Activated CD4-positive, alpha-beta T cell treated with anti-CD3 and anti-CD28 coated beads for 36 hours (primary cell): ENCODE measurements at places on chromosomes 13 and 19. TPM values are rescaled to one million over a fixed set of nuclear protein-coding genes. Genes with fewer than 3 reads are reported as not detected.

GRCh38 chr19:1133471-1133929 lies 29.7 kb downstream of the GPX4 start:
- no peaks in the 10 kb centered on the region for H3K27me3 ChIP-seq
- peak; percentile 93 for DNase-seq
- H3K4me1 ChIP-seq, result peaks cover 37% of the 10 kb centered on the region
- peak overlapping the region; percentile 96 for H3K27ac ChIP-seq

Gene ZNF222
- 1.5 TPM for total RNA-seq

DNA sequence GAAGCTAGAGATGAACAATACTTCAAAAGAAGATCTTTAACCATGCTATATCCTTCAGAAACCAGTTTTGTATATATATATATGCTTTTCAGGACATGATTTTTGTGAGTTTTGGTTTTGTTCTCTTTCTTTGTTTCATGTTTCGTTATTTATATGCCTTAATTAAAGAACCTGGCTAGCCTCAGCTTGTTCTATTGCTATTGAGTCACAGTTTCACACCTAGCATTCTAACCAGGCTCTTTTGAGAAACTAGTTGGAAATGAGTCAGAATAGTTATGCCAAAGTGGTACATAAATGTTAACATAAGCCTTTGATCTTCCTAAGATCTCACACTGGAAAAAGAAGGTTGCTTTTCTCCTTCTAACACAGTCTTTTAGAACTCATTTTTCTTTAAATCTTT lies 1925.2 kb downstream of the OLFM4 start:
- H3K36me3 ChIP-seq, result no peaks in the 10 kb centered on the region
- H3K4me3 ChIP-seq, result no peak overlapping the region
- no peaks in the 10 kb centered on the region for H3K4me1 ChIP-seq
- no peaks in the 10 kb centered on the region for H3K27me3 ChIP-seq
- no peak overlapping the region for H3K27ac ChIP-seq

DNA sequence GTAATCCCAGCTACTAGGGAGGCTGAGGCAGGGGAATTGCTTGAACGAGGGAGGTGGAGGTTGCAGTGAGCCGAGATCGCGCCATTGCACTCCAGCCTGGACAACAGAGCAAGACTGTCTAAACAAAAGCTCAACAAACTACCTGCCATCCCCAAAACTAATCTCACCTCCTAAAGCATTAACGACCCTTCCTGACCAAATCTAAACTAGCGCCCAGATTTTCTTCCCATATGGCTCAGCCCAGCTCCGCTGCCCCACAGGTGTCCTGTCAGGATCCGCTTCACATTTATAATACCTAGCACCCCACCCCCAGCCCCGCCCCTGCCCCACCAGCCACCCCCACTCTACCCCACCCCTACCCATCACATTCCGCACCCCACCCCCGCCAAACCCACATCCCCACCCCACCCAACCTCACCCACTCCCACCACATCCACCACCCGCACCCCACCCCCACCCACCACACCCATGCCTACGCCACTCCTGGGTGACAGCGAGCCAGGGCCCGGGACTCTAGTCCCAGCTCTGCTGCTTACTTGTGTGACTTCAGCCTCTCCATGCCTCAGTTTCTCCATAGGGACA lies 599 bp downstream of the C19orf12 start:
- H3K4me1 ChIP-seq, result peaks cover 57% of the 10 kb centered on the region
- peak overlapping the region; percentile 91 for H3K27ac ChIP-seq
- DNase-seq, result peak; percentile 66
- H3K27me3 ChIP-seq, result no peaks in the 10 kb centered on the region
- H3K36me3 ChIP-seq, result peaks cover 19% of the 10 kb centered on the region

Gene SIGLEC5
- not detected for total RNA-seq

DNA sequence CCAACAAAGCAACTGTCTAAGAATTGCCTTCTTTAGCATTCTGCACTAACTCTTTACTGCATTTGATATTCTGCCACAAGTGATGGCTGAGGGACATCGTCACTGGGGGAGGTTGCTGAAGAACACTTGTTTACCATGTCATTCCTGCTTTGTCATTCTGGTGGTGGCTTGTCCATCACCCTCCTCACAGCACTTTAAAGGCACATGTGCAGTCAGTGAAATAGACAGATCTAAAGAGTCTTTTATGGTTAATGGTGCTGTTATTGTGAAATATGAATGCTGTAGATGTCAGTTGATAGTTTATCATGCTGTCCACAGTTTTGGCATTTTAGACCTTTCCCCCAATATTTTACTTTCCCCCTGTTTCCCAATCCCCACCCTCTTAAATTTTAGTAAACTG lies 120.9 kb upstream of the TSC22D1 start:
- H3K4me3 ChIP-seq, result no peak overlapping the region
- no peaks in the 10 kb centered on the region for H3K4me1 ChIP-seq
- H3K27ac ChIP-seq, result no peak overlapping the region
- DNase-seq, result no peak

- H3K27me3 ChIP-seq, result no peaks in the 10 kb centered on the region
- no peaks in the 10 kb centered on the region for H3K36me3 ChIP-seq
- H3K27ac ChIP-seq, result no peak overlapping the region
- no peak overlapping the region for H3K4me3 ChIP-seq
- peak; percentile 30 for DNase-seq
- H3K4me1 ChIP-seq, result peaks cover 21% of the 10 kb centered on the region
These were observed 195.5 kb downstream of the KATNAL1 start for GRCh38 chr13:30111810-30112209.

DNA sequence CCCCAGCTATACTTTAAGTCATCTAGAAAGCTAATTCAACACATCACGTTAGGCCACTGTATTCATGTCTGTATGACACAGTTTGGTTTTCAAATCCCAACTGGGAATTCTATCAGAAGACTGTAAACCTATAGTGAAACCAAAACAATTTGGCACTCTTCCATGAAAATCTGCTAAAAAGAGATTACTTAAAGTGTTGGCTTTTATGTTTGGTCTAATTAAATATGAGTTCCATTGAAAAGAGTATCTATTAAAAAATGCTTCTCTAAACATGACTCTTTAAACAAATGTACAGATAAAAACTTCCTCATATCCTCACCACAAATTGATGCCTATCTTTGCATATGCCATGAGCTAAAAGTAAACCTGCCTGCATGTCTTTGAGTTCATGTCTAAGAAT lies 25.4 kb downstream of the PCDH9 start:
- H3K4me1 ChIP-seq, result no peaks in the 10 kb centered on the region
- no peak overlapping the region for H3K4me3 ChIP-seq
- DNase-seq, result no peak
- H3K27me3 ChIP-seq, result no peaks in the 10 kb centered on the region

Gene ZNF253
- 16.1 TPM for total RNA-seq

DNA sequence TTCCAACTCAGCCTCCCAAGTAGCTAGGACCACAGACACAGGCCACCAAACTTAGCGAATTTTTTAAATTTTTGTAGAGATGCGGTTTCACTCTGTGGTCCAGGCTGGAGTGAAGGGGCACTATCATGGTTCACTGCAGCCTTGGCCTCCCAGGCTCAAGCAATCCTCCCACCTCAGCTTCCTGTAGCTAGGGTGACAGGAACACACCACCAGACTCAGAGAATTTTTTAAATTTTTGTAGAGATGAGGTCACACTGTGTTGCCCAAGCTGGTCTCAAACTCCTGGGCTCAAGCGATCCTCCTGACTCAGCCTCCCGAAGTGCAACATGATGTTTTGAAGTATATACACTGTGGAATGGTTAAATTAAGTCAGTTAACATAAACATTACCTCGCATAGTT lies 263.6 kb downstream of the OXGR1 start:
- no peaks in the 10 kb centered on the region for H3K4me1 ChIP-seq
- H3K36me3 ChIP-seq, result no peaks in the 10 kb centered on the region
- no peak for DNase-seq
- H3K27me3 ChIP-seq, result no peaks in the 10 kb centered on the region
- H3K27ac ChIP-seq, result no peak overlapping the region

- no peak for DNase-seq
- H3K4me3 ChIP-seq, result no peak overlapping the region
- H3K36me3 ChIP-seq, result no peaks in the 10 kb centered on the region
- H3K4me1 ChIP-seq, result no peaks in the 10 kb centered on the region
- no peaks in the 10 kb centered on the region for H3K27me3 ChIP-seq
These were observed 375.7 kb upstream of the SPRY2 start for GRCh38 chr13:80716610-80717081.

DNA sequence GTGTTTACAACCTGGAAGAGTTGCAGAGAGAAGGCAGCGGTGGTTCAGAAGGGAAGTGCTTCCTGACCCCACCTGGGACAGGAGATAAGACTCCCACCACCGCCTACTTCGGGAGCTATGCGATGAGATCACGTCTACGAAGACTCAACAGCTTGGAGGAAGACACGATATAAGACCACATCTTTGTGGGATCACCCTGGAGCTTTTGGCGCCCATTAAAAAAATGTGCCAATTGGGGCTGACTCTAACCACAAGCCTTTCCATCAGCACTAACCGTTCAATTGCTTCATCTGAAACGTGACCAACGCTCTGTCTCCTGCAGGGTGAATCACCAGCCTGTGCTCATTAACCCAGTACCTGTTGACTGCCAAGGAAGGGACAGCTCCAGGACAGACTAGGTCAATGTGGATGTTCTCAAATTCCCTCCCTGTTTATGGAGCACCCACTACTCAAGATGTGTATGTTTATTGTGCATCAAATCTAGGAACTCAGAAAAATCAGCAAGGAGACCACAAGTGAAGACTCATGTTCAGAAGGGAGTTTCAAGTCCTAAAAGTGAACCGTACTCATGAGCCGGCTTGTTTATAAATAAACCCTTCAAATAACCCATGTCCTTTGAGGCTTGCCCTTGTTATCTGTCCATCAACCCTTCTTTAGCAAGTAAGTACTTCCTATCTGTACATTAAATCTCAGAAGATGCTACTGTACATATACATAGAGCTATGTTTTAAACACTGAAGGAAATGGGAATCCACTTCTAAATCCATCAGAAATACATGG lies 67.5 kb downstream of the LATS2 start:
- DNase-seq, result peak; percentile 12
- H3K27ac ChIP-seq, result peak overlapping the region; percentile 30
- H3K27me3 ChIP-seq, result peaks cover 2% of the 10 kb centered on the region
- H3K4me1 ChIP-seq, result no peaks in the 10 kb centered on the region
- H3K36me3 ChIP-seq, result no peaks in the 10 kb centered on the region

- no peak overlapping the region for H3K27ac ChIP-seq
- H3K4me1 ChIP-seq, result no peaks in the 10 kb centered on the region
These were observed 240.0 kb upstream of the PRR20A start for GRCh38 chr13:56900549-56901279.

GRCh38 chr13:37490176-37490779 lies 108.3 kb downstream of the POSTN start:
- H3K4me1 ChIP-seq, result no peaks in the 10 kb centered on the region
- H3K4me3 ChIP-seq, result no peak overlapping the region
- no peak overlapping the region for H3K27ac ChIP-seq
- H3K27me3 ChIP-seq, result no peaks in the 10 kb centered on the region
- no peaks in the 10 kb centered on the region for H3K36me3 ChIP-seq
- no peak for DNase-seq

- no peak overlapping the region for H3K4me3 ChIP-seq
- no peak for DNase-seq
- H3K27me3 ChIP-seq, result peaks cover 2% of the 10 kb centered on the region
- H3K4me1 ChIP-seq, result no peaks in the 10 kb centered on the region
These were observed 4.6 kb upstream of the EPS15L1 start for GRCh38 chr19:16476401-16476800.

- peaks cover 23% of the 10 kb centered on the region for H3K36me3 ChIP-seq
- no peak for DNase-seq
- H3K4me1 ChIP-seq, result peaks cover 29% of the 10 kb centered on the region
- H3K4me3 ChIP-seq, result peak overlapping the region; percentile 88
- H3K27me3 ChIP-seq, result no peaks in the 10 kb centered on the region
These were observed 3.5 kb upstream of the SLC27A5 start for GRCh38 chr19:58515259-58515658.

DNA sequence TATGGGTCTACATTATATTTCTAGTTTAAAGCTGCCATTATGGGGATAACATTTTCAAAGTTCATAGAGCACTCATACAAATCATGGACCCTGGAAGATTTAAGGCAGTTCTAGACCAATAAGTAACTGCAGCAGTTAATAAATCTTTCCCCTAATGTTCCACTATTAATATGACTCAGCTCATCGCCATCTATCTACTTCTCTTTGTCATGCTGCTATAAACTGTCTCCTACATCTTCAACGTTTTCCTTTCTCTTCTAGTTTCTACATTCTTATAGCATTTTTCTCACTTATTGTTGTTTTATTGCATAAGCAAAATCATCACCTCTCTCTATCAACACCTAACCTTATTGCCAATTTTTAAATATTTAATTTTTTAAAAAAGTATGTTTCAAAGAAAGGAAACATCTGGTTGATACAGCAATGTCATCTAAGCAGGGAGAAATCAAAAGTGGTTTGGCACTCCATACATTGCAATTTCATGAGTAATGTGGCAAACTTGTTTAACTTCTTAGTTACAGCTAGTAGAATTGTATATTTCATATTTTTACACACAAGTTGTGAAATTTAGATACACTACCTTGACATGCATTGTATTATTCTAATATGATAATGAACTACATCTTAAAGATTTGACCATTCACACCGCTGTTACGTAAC lies 1500.4 kb upstream of the MIR17HG start:
- DNase-seq, result no peak
- no peak overlapping the region for H3K27ac ChIP-seq
- no peak overlapping the region for H3K4me3 ChIP-seq
- no peaks in the 10 kb centered on the region for H3K4me1 ChIP-seq

DNA sequence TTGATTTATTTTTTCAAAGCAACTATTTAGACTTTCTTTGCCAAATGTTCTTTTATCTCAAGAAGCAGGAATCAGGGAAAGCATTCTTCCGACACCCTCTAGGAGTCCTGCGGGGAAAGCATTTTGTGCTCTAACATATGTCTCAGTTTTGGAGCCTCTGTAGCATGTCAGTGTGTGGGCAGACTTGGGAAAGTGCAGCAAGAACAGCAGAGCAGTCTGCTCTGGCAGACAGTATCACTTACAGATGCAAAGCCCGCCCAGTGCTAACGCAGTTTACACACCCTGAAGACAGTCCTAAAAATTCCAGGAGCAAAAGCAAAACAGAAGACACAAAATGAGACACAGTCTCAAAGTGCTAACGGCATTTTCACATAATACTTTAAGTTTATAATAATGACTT lies 393.5 kb downstream of the KLF12 start:
- no peak for DNase-seq
- peaks cover 39% of the 10 kb centered on the region for H3K4me1 ChIP-seq
- H3K27ac ChIP-seq, result no peak overlapping the region
- H3K27me3 ChIP-seq, result no peaks in the 10 kb centered on the region
- peak overlapping the region; percentile 35 for H3K4me3 ChIP-seq
- H3K36me3 ChIP-seq, result peaks cover 2% of the 10 kb centered on the region
